Activated CD4-positive, alpha-beta T cell treated with anti-CD3 and anti-CD28 coated beads, Interleukin-10, Interleukin-2, amounts not matched to agents 100 ng/mL and 50 ng/mL, durations not matched to agents 16 hours and 8 hours (primary cell): ENCODE measurements at places on chromosomes 5 and 9.

GRCh38 chr9:21027295-21027694 is 4.1 kb downstream of the HACD4 start:
- no peak for DNase-seq

DNA sequence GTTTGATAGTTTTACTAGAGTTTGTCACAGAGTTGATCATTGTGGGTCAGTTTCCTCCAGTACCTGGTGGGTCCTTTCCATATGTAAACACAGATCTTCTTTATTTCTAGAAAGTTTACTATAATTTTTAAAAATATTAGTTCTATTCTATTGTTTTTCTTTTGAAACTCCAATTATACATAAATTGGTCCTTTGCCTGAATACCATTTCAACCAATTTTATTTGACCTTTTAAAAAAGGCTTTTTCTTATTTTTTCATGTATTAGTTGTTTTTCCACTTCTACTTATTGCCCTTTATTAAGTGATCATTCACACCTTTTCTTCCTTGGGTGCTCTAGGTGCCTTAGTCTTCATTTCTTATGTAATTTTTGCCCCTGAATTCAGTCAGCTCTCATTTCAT is 33.0 kb upstream of the MUSK start:
- no peak for DNase-seq

GRCh38 chr5:172102913-172103626 is 85.0 kb downstream of the STK10 start:
- DNase-seq = peak; percentile 57

- DNase-seq = no peak
Measured at GRCh38 chr9:107667231-107668070, 177.9 kb upstream of the KLF4 start.

DNA sequence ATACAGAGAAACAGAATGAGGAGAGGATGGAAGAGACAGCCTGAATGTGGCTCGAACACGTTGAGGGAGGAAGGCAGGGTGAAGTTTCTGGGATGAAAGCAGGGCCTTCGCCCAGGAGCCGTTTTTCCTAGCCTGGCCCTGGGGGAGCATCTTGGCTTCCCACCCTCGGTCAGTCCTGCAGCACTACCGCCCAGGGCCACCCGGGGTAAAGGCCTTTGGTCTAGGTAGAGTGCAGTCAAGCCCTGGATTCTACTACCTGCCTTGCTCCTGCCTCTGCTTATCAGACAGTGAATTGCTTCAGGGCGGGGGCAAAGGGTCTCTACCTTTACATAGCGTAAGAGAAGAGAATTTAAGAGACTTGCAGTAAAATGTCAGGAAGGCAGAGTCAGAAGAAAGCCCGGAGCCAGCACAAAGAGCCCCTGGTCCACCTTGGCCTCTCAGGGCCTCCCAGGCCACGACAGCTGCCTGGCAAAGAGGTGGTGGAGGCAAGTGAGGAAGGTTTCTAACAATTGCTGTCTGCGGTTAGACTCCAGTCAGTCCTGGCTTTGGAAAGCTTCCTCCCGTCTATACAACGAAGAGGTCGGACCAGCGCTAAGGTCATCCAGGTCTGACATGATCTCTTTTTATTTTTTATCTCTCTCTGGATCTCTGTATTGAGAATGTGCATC is 17.9 kb downstream of the COL15A1 start:
- no peak for DNase-seq

GRCh38 chr5:71564895-71565294 is 22.2 kb upstream of the MCCC2 start:
- no peak for DNase-seq

DNA sequence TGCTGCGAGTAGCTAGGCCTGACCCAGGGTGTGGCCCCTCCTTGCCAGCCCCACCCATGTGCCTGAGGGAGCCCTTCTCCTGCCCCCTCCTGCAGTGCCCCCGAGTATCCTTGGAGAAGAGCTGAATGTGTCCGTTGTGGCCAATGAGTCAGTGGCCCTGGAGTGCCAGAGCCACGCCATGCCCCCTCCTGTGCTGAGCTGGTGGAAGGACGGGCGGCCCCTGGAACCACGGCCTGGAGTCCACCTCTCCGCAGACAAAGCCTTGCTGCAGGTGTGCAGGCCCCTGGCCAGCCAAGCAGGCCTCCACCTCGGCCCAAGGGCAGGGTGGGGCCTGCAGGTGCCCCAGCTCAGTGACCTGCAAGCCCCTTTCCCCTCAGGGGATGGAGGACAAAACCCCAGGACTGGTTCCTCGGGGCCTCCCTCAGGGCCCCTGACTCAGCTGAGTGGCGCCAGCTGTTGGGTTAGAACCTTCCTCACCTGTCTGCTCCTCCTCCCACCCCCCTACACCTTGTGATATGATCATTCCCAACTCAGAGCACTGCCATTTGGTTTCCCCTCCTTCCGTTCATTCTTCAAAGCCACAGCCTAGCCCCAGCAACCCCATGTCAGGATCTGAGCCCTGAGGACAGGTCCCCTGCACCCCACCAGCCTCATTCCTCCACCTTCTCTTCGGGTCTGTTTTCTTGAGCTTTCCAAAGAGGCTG is 80.0 kb upstream of the ASS1 start:
- DNase-seq = no peak

- DNase-seq = peak; percentile 29
Measured at GRCh38 chr5:10634050-10634449, 70.2 kb downstream of the ANKRD33B start.

DNA sequence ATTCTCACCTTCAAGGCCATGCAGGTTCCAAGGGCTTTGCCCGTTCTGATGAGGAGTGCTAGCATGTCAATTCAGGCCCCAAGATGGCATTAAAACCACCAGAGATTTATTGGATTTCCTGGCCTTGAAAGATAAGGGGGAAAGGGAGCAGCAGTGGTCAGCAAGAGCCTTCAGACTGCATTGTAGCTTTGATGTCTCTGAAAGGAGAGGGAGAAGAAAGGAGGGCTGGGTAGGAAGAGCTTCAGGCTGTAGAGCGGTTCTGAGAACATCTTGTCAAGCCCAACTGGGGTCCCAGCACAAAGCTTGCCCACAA is 41.8 kb upstream of the FGF1 start:
- DNase-seq = no peak

- DNase-seq = no peak
Measured at GRCh38 chr5:57486027-57486602, 3.5 kb upstream of the ACTBL2 start.

DNA sequence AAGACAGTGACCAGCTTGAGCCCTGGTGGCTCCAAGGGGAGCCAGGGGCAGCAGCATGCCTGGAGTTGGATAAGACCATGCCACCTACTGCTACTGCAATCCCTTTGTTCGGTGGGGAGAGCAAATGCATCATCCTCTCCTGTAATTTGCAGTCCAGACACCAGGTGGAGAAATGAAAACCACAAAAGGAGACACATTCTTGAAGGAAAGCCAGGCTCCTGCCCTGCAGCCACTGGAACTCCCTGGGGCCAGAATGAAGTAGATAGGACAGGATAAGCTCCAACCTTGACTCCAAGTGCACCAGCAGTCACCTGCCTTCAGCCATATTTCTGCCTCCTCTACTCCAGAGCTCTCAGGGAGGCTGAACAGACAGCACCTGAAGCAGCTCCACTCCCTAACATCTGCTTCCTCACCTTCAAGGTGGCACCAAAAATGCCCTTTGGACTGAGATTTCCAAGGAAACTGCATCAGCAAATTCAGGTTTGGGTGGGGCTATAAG is 65.1 kb upstream of the IQGAP2 start:
- DNase-seq = peak; percentile 44

DNA sequence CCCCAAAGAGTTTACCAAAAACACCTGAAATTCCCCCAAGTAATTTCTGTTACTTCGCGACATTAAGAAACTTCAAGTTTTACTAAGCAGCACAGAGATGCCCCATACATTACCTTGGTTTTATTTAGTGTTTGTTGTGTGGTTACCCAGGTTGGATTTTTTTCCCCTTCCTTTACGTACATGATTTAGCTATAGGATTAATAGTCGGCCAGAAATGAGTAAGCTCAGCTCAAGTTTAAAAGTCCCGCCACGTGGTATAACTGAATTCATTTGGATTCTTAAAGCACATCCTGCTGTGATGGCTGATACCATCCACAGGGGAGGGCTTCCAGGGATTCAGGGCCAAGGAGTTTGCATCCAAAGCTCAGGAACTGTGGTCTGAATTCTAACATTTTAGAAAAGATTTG is 75.9 kb downstream of the DAP start:
- DNase-seq = peak; percentile 54

- no peak for DNase-seq
Measured at GRCh38 chr9:121815546-121816448, 164.4 kb downstream of the DAB2IP start.

DNA sequence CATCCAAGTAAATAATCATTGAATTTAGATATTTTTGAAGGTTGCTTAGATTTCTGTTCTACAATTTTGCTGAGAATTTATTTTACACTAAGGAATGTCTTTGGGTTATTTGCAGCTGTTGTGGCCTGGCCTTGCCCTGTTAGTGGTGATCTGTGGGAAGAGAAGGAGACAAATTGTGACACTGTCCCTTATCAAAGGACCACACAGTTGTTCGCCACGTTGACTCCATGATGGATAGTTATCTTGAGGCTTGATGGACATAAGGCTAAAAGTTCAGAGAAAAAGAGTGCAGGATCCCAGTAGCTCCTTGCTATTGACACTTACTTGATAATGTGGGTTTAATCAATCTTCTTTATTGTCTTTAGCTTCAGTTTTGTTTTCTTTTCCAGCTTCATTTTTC is 186.6 kb upstream of the MEF2C start:
- DNase-seq = no peak

DNA sequence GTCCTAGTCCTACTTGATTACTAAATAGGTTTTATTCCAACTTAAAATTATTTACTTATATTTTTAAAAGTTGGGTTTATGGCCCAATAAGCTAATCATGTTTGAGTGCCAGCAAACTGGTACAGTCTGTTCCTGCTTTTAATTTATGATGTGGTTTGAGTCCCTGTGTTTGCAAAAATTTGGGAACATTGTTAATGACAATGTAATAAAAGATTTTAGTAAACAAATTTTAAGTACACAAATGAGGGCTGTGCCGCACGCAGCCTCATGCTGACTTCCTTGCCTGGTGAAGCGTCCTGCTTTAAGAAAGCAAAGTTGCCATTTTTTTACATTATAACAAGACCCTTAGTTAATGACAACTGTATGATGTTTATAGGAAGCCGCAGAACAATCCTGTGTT is 96.8 kb upstream of the MAP1B start:
- DNase-seq = no peak

DNA sequence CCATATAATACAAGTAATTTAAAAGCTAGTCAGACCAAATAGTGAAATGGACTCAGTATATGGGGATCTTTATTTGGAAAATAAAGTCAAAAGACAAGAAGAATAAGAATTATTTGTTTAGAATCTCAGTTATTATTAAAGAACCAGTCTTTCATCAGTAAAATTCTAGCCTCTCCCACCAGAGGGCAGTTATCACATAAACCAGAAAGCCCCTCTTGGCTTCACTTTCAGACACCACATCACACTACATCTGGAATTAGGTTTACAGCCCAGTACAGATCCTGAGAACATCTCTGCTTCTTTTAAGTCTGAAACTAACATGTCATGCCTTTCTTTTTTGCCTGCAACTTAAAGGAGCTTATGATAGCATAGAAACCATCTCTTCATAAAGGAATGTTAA is 12.2 kb upstream of the HSPB3 start:
- peak; percentile 23 for DNase-seq

DNA sequence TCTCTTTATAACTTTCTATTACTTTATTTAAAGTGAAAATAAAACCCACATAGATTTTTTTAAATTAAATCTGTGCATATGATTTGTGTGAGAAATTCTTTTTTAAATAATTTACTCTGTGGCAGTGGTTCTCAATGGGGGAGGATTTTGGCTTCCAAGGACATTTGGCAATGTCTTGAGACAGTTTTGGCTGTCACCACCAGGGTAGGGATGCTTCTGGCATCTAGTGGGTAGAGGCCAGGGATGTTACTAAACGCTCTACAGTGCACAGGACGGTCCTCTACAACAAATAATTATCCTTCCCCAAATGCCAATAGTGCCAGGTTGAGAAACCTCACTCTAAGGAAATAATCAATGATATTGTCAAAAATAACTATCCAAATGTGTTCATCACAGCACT is 177.9 kb upstream of the CCNG1 start:
- no peak for DNase-seq

GRCh38 chr9:80501635-80502034 is 929.9 kb downstream of the TLE4 start:
- no peak for DNase-seq
